Stimulated activated CD4-positive, alpha-beta T cell treated with anti-CD3 and anti-CD28 coated beads, Interleukin-15, amount 100 ng/mL, for 1 hour (primary cell): ENCODE measurements at places on chromosomes 11 and 22.

- DNase-seq, result no peak
These were observed 65.8 kb upstream of the SEPTIN5 start for GRCh38 chr22:19648419-19648929.

GRCh38 chr22:20840646-20841371, 17.8 kb downstream of the PI4KA start:
- no peak for DNase-seq

DNA sequence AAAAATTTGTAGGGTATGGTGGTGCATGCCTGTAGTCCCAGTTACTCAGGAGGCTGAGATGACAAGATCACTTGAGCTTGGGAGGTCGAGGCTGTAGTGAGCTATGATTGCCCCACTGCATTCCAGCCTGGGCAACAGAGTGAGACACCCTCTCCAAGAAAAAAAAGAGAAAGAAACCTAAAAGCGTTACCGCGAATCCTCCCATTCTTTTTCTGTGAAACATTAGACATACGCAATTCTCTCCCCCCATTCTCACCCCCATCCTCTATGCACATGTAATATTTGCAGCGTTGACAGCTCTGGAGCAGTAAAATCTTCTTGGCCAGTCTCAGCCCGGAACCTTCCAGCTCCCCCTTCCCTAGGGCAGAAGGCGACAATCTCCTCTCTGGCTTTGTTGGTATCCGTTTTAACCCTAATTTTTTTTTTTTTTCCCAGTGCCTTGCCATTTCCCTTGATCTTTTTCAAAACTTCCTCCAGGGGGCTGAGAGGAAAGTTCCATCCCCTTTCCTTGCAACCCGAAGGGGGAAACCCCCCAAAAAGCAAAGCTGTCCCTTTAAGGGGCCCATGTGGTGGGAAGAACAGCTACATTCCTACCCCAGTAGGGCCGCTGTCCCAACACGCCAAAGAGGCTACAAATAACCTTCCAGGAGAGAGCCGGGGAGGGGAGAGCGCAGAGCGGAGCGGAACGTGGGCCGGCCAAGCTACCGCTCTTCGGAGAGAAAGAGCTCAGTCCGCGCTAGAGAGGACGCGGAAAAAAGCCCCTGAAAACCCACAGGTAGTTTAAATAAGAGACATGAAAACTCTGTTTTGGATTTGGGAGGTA, 1.9 kb downstream of the LRP4 start:
- no peak for DNase-seq

DNA sequence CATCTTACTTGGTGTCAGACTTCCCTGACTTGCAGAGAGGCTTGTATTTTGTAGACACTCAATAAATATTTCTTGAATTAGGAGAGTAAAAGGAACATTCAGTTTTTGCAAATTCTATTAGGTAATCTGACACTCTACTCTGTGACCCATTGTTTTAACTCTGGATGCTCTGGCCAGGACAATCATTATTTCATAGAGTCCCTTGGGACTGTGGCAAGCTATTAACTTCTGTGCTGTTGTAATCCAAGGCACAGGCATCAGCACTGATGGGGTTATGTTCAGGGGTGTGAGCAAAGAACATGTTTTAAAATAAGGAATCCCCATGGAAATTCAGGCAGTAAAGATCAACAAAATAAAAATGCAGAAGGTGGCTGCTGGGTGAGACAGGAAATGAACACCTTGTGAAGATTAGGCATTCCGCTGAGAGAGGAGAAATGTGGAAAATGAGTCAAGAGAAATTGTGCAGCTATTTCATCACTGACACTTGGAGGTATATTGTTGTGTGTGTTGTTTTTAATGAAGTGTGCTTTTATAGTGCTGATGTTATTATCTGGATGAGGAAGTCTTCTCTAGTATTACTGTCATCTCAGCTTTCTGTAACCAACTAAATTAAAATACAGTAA, 175.2 kb downstream of the WNT11 start:
- no peak for DNase-seq

GRCh38 chr22:21646608-21647590, 4.8 kb downstream of the SDF2L1 start:
- no peak for DNase-seq

DNA sequence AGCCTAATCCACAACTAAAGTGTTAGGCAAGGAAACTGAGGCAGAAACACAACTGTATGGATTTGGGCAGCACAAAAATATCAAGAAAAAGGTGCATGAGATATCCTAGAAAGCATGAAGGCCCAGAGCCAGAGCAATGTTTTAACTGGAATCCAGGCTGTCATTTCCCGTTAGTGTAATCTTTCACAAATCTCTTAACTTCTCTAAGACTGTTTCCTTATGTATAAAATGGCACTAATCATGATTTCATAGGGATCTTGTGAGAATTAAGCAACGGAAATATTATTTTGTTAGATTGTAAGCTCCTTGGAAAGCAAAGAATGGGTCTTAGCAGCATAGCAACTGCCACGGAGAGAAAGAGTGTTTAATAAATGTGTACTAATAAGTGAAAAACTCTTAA, 14.7 kb upstream of the SYTL2 start:
- no peak for DNase-seq

- DNase-seq, result no peak
These were observed 33.1 kb upstream of the ETS1 start for GRCh38 chr11:128620309-128621100.

DNA sequence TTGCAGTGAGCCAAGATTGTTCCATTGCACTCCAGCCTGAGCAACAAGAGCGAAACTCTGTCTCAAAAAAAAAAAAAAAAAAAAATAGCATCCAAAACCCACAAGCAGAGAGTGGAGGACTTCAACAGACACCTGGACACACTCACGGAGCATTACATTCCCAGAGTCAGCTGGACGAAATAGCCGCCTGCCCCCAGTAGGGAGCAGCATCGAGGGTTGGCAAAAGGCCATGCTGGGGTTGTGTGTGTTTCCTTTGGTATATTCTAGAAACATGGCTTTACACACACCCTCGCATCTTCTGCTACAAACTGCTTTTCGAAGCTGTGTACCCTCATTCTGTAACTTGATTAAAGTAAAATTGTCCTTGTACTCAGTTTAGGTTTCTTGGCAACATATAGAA, 5.3 kb downstream of the ADA2 start:
- no peak for DNase-seq

GRCh38 chr11:61067782-61068446, 34.4 kb upstream of the CD5 start:
- DNase-seq, result no peak
